CMK (cell line): ENCODE measurements at places on chromosomes 4 and X.

DNA sequence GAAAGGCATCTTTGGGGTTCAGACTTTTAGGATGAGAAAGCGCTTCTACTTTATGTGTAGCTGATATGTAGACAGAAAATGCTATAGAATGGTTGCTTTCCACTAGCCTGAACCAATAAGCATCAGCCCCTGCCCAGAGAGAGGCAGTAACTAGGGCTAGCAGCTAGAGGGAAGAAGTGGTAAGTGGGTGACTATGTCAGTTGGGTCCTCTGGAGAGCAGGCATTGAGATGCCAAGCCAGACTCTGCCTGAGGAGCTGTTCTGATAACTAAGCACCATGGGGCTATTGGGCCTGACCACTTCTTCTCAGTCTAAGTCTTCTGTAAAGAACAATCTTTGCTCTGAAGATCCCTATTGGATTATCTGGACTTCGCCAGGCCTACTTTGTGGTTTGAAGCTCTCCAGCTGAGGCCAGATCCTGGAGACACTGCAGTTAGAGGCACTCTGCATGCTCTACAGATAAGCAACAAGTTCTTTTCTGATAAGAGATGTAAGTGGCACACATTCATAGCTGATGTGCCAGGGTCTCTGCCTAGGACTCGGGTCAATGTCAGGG, 146.1 kb downstream of the RBM46 start:
- DNase-seq: peak; percentile 79

DNA sequence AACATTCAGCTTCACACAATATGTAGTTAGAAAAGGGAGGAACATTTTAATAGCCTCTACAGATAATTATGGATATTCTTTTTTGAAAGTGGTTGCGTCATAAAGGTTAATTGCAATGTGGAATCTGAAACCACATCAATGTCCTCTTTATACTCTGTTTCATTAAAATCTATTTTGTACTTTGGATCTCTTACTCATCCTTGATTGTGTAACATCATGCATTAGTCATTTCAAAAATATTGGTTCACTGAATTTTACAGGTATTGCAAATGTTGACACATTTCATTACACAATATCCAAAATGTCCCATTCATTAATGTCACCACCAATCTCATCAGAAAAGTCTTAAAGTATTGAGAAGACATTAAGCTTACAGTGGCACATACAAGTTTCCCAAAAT, 62.7 kb upstream of the USP9X start:
- no peak for DNase-seq

GRCh38 chr4:118823471-118823870, 12.5 kb downstream of the SEC24D start:
- no peak for DNase-seq

GRCh38 chr4:1463088-1463926, 57.1 kb upstream of the NKX1-1 start:
- DNase-seq: peak; percentile 37

DNA sequence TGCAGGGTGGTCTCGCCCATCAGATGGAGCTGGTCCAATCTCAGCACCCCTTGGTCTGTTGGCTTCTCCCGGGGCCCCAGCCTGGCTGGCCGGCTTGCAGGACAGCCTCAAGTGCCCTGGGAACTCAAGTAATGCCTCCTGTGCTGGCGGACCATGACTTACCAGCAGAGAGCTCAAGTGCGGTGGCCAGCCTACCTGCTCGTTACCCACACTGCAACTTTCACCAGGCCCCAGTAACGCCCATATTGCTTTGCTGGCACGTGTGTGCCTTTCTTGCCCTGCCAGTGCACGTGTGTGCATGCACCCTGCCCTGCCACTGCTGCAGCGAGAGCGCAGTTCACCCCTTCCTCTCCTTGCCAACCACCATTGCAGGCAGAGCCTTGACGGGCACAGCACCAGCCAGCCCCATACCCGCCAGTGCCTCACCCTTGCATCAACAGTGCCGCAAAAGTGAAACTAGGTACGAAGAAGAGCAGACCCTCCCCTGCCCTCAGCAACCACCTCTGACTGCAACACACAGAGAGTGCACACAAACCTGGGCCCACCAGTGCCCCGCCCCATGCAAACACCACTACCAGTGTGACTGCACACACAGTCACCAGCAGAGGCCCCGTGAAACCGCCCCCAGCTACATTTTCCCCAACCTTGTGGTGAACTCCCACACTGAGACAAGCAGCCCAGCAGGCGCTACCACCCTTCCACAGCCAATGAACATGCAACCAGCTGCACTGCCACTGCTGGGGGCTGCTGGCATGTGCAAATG, 88.9 kb upstream of the POU3F4 start:
- DNase-seq: no peak

DNA sequence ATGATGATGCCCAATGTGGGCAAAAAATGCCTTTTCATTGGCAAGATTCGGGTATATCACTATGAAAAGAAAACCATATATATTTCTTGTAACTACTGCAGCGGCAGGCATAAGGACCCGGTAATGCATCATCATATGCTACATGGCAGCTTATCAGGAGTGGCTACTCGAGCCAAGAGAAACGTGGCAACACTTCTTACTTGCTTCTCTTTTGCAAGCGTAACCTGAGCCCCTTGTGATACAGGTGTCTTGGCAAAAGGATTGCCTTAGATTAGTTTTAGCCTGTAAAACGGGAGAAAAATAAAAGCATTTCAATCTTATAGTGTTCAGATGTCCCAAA, 280.3 kb downstream of the SPRY1 start:
- no peak for DNase-seq

DNA sequence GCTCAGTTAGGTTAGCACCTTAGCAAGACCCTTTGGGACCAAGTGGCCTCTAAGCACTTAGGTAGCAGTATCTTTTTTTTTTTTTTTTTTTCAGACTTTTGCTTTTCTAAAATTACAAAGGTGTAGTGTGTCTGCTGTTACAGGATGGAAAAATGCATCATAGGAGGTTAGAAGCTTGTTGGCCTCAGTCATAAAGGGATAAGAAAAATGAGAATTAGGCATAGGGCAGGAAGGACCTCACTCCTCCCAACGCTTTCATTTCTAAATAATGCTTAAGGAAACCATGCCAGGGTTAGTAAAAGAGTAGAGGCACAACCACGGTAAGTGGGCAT, 148.4 kb upstream of the PLAC1 start:
- DNase-seq: no peak

DNA sequence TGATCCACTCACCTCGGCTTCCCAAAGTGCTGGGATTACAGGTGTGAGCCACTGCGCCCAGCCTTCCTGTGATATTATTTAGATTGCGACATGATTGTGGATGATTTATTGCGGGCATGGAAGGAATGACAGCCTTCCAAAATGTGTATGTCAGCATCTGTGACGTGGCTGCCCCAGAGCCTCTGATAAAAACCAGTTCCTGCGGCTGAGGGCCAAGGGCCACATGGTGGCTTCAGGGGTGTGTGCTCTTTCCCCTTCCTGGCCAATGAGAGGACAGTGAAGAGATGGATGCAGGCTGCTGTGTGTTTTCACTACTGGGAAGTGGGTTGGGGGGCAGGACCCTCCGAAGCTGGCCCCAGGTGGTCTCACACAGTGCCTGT, 57.4 kb upstream of the HGFAC start:
- DNase-seq: no peak

DNA sequence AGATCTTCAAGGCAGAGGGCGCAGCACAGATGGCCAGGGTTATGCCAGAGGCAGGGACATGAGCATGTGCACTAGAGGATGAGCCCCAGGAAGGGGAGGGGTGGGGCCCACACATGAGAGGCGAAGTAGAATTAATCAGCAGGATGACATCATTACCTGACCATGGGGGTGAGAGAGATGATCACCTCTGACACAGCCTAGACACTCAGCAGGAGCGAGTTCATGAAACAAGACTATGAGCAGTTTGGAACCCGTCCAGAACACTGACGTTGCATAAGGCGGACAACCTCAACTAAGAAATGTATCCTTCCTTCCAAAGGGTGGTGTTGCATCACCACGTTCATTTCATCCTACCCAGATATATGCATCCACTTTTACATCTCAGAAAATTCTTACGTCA, 446.7 kb upstream of the TENM3 start:
- no peak for DNase-seq

- no peak for DNase-seq
Observed at GRCh38 chr4:184513802-184514120, 39.4 kb upstream of the IRF2 start.

GRCh38 chrX:34563804-34564203, 93.3 kb downstream of the TMEM47 start:
- DNase-seq: no peak
